Stimulated activated CD4-positive, alpha-beta T cell treated with anti-CD3 and anti-CD28 coated beads, Interleukin-2, amount 100 ng/mL, for 24 hours (primary cell): ENCODE measurements at places on chromosomes 3 and 15.

- DNase-seq: no peak
These were observed 20.8 kb downstream of the DPH3 start for GRCh38 chr3:16243706-16244490.

GRCh38 chr15:72238586-72238985, 7.6 kb upstream of the PKM start:
- no peak for DNase-seq

DNA sequence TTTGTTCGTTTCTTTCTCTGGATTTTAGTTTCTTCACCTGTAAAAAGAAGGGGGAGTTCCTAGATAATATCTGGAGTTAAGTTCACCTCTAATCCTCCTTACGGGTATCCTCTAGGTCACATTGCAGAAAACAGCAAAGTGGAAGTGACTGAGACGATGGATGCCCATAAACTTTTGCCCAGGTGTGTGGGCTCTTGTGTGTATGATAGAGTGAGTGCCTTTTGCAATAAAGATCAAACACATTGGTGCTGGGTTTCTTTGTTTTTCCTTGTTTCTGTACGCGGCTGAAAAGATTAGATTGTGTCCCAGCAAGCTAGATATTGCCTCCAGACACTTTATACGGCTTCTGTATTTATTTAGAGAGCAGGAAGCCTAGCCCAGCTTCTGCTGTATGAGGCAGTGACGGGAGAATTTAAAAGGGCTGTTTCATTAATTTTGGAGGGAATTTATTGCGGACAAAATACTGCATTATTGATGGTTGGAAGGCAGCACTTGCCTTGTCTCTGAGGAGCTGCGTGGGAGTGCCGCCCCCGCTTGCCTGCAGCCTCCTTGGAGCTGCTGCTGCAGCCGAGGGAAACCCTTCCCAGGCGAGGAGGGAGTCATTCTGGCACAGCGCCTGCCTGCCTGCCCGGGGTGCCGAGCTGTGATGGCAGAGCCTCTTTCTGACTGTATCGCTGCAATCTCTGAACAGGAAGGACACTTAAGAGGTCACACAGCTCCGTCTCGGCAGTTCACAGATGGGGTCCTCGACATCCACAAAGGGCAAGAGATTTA, 38.5 kb downstream of the PYDC2 start:
- DNase-seq: no peak

DNA sequence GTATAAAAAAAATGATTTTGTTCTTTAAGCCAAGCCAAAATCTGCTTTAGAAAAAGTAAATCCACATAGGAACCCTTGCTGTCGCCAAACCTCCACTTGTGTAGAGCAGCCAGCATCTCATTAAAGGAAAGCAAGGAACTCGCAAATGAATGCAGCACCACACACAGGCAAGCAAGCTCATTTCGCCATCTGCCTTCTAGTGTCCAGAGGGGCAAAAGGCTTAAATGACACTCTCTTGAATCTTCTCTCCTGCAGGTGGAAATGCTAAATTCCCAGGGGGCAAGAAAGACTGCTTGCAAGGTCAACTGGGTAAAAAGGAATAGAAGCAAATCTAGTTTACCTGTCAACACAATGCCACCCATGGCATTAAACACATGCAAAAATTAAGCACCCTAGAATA, 2.4 kb downstream of the MB21D2 start:
- DNase-seq: no peak

- DNase-seq: no peak
These were observed 100.6 kb downstream of the TLE3 start for GRCh38 chr15:69997161-69997485.

DNA sequence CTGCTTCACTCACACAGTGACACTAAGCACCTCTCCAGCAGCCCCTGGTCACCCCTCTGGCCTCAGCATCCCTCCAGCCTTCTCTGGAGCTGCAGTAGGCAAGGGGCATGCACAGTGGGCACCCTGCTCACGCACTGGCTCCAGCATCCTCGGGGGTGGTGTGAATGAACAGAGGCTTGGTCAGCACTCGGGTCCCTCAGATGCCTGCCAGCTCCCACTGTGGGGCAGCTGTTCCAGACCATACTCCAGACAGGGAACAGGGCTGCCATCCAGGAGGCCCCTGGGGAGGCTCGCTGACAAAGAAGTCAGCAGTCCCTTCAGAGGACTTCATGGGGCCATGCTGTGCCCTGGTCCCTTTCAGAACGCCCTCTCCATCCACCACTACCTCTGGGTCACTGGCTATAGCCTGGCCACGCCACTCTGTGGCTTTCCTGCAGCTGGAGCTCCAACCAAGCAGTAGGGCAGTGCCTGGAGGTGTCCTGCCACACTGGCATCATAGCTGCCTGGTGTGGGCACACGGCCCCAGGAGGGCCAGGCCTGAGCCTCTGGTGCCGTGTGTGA, 26.3 kb downstream of the ALS2CL start:
- no peak for DNase-seq

GRCh38 chr15:76979331-76979925, 15.5 kb upstream of the PSTPIP1 start:
- no peak for DNase-seq

DNA sequence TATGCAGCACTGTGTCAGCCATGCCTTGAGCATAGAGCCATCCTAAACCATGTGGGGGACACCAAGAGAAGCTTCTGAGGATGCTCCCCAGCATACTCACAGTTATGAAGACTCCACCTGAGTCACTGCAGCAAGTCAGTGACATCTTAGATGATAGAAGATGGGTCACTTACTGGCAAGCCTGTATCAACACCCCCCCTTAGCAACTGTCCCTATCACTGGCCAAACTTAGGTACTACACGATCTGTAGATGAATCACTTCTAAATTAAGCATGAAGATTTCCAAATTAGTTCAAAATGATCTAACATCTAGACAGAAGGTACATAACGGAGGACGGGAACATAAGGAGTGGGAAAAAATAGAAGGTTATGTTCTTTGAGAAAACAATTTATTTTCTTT, 13.2 kb upstream of the LMCD1 start:
- DNase-seq: no peak

DNA sequence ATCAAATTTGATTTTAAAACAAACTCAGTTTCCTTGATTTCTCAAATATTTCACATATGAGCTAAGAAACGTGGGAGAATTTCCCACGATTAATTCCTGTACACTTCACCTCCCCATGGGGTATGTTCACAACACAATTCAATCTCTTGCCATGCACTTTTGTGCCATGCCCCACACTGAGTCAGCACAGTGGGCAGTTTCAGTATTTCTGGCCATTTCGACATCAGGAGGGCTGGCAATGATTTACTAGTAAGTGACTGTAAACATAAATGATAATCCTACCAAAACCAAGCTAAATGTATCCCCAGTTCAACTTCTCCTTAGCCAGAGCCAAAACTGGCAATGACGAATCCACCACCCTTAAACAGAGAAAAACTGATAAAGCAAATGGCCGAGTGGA, 293.6 kb downstream of the FGF12 start:
- DNase-seq: no peak

GRCh38 chr3:14836049-14836468, 17.3 kb downstream of the FGD5 start:
- DNase-seq: no peak

- DNase-seq: no peak
These were observed 44.9 kb upstream of the TSEN2 start for GRCh38 chr3:12439161-12439940.

DNA sequence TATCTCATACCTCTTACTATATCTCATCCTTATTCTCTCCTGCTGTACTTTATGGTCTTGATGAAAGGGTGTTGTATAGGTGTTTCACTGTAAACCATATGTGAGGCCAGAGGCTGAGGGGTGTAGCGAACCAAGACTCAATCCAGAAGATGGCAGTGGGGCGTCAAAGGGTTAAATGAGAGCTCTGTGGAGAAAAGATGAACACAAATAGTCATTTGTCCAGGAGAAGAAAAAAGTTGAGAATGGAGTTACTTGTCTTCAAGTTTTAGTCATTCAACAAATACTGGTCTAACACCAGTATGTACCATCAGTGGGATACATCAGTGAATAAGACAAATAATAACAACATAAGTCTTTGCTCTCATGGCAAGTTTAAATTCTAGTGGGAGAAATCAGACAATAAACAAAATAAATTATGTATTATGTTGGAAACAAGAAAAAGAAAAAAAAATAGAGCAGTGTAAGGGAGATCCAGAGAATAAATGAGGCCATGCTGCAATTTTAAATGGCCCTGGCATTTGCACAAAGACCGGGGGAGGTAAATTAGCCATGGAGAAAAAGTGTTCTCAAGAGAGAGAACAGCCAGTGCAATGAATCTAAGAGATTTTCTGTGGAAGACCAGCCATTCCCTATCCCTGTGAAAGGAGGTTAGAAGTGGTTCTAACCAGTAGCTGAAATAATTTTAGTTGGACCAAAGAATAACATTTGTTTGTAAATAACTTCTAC, 77.0 kb upstream of the UMPS start:
- no peak for DNase-seq

GRCh38 chr15:87477737-87478686, 778.5 kb downstream of the NTRK3 start:
- no peak for DNase-seq

GRCh38 chr3:71702131-71703024, 22.8 kb downstream of the EIF4E3 start:
- no peak for DNase-seq

DNA sequence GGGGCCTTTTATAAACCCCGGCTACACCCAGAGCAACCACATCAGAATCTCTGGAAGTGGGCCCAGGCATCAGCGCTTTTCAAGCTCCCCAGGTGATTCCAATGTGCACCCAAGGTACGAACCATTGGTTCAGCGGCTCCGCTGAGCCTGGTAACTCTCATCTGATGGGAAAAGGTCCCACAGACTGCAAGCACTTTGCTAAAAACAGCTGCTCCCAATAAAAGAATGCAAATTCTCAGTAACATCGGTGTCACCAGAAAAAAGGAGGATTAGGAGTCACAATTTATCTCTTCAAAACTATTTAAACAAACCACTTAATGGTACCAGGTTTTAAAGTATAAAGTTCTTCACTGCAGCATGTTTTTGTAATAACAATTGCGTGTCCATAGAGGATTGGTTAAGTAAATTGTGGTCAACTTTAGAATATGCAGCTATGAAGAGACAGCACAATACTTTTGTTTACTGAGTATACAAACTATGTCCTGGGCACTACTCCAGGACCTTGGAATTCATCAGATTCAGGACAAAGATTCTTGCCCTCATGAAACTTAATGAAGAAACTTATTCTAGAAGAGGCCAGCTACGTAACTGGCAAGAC, 660.7 kb upstream of the ADAMTS9 start:
- DNase-seq: no peak

DNA sequence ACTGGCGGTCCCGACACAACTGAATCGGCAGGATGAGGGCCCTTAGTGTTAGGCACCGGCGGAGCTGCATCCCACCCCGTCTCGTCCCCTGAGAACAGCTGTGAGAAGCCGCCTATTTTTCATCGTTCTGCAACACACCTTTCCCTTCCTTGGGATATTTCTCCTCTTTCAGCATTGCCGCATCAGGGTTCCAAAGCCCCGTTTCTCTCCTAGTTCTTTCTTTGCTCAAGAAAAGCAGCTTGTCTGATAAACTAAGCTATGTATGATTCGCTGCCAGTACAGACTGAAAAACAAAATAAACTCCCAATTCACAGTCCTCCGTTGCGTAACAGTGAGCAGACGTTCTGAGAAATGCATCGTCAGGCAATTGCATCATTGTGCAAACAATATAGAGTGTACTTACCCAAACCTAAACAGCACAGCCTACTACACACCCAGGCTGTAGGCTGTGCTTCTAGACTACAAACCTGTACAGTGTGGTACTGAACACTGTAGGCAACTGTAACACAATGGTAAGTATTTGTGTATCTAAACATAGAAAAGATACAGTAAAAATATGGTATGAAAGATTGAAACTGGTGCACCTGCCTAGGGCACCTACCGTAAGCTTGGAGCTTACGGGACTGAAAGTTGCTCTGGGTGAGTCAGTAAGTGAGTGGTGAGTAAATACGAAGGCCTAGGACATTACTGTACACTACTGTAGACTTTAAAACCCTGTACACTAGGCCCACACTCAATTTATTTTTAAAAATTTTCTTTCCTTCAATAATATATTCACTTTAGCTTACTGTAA, 8.9 kb upstream of the ADAMTS17 start:
- DNase-seq: no peak

DNA sequence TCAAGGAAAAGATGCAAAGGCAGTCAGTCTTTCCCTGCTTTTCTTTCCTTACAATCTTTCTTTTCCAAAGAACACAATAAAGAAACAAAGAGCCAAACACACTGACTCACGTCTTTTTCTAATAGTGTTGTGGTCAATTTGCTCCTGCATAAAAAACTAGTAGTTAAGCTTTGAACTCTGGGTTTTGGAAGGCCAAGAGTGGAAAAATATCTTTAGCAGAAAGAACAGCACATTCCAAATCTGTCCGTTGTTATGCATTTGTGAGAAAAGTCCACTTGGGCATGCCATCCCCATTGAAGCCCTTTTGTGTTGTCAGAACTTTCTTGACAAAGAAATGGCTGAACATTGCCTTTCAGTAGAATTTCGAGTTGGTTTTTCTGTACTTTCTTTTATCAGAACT, 18.2 kb downstream of the COL8A1 start:
- no peak for DNase-seq

DNA sequence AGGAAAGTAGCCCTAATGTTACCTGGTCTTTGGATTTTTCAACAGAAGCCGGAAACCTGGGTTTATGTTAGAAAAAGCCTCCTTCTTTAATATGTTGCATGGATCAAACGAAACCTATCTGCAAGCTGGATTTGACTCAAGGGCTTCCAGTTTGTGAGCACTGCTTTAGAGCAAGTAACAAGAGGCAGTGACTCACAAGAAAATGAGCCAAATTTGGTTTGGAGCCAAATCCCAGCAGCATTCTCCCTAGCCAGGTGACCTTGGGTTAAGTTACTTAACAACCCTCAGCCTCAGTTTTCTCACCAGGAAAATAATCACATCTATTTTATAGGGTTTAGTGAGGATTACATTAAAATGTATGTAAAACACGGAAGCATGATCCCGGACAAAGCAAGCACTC, 215.2 kb upstream of the PRICKLE2 start:
- no peak for DNase-seq

DNA sequence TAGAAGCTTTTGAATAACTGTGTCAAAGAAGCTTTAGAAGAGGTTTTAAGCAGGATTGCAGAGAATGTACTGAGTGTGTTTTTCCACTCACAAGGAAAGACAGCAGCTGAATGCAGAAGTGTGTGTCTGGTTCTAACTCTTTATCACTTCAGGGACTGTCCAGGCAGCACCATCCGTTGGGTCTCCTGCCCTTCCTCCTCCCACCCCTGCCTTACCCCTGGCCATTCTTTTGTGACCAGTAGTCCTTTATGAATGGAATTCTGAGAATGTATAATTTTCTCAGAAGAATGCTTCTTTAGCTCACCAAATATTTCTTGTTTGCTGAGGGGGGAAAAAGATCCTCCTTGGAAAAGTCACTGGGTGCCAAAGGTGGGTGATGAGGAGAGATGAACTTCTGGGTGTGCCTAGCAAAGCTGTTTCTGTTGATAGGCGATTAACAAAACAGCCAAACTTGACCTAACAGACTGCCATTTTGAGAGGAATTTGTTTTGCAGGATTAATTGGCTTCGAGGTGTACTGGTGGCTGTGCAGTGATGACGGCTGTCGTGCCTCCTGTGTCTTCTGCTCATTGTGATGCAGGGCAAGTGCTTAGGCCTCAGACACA, 70.9 kb downstream of the IGF1R start:
- no peak for DNase-seq

GRCh38 chr3:193816656-193817311, 223.8 kb downstream of the OPA1 start:
- no peak for DNase-seq
